Dermis blood vessel endothelial cell (primary cell): ENCODE measurements at places on chromosomes 4 and X. TPM values are rescaled to one million over a fixed set of nuclear protein-coding genes. Genes with fewer than 3 reads are reported as not detected.

Gene SPARCL1
- 158 and 779 TPM in 2 replicates for total RNA-seq

Gene SSX2B
- total RNA-seq = not detected in 2 replicates

Gene HERC5
- total RNA-seq = 6.7 and 9.7 TPM in 2 replicates

Gene POU3F4
- total RNA-seq = not detected in 2 replicates

Gene NKX1-1
- not detected in 2 replicates for total RNA-seq

Gene ODAPH
- total RNA-seq = not detected in 2 replicates

Gene ATP8A1
- total RNA-seq = 16.7 and 40.8 TPM in 2 replicates

Gene DCHS2
- 0.17 and 8.3 TPM in 2 replicates for total RNA-seq

Gene SLITRK2
- total RNA-seq = not detected in 2 replicates

Gene TKTL2
- not detected in 2 replicates for total RNA-seq

Gene CYSLTR1
- total RNA-seq = not detected in 2 replicates

Gene ADRA2C
- total RNA-seq = 0.17 TPM in 1 of 2 replicates, not detected in the other

Gene SUPT20HL2
- not detected in 2 replicates for total RNA-seq

Gene SCARB2
- 194 and 214 TPM in 2 replicates for total RNA-seq

Gene DSPP
- total RNA-seq = not detected in 2 replicates

Gene GSX2
- 0.33 TPM in 1 of 2 replicates, not detected in the other for total RNA-seq

Gene FREM3
- total RNA-seq = 0.42 and 0.51 TPM in 2 replicates

Gene AKAP14
- not detected in 2 replicates for total RNA-seq

Gene VAMP7
- total RNA-seq = 46.5 and 66.2 TPM in 2 replicates

Gene EGFL6
- not detected in 2 replicates for total RNA-seq

Gene RHOXF2B
- not detected in 2 replicates for total RNA-seq

Gene DHX15
- total RNA-seq = 161 and 222 TPM in 2 replicates

Gene SPIN2A
- 0.09 and 0.17 TPM in 2 replicates for total RNA-seq

Gene CCDC110
- 0.42 and 0.68 TPM in 2 replicates for total RNA-seq

Gene PPARGC1A
- total RNA-seq = 1.4 and 1.5 TPM in 2 replicates

Gene GLRB
- 17.5 and 25.0 TPM in 2 replicates for total RNA-seq

Gene SATL1
- total RNA-seq = not detected in 2 replicates

Gene TMPRSS11E
- total RNA-seq = not detected in 2 replicates

Gene LRRC66
- 0.14 and 0.17 TPM in 2 replicates for total RNA-seq

Gene SSX1
- not detected in 2 replicates for total RNA-seq

Gene ENAM
- not detected in 2 replicates for total RNA-seq

Gene HEPH
- 1.4 and 2.7 TPM in 2 replicates for total RNA-seq

Gene IL2
- not detected in 2 replicates for total RNA-seq

Gene ALAS2
- not detected in 2 replicates for total RNA-seq

Gene TEX11
- total RNA-seq = not detected in 2 replicates

Gene CHIC2
- 59.4 and 90.2 TPM in 2 replicates for total RNA-seq

Gene MAGED4
- 28.2 and 28.9 TPM in 2 replicates for total RNA-seq

Gene MAOA
- 149 and 161 TPM in 2 replicates for total RNA-seq

Gene FRG2
- not detected in 2 replicates for total RNA-seq

Gene ERCC6L
- 2.4 and 9.4 TPM in 2 replicates for total RNA-seq

Gene ATOH1
- not detected in 2 replicates for total RNA-seq

Gene FRAS1
- total RNA-seq = 0.85 and 1.7 TPM in 2 replicates

Gene BANK1
- total RNA-seq = 0.09 TPM in 1 of 2 replicates, not detected in the other

Gene NXF2B
- not detected in 2 replicates for total RNA-seq

Gene XAGE2
- not detected in 2 replicates for total RNA-seq

Gene SMARCAD1
- total RNA-seq = 45.9 and 53.6 TPM in 2 replicates

Gene ZGRF1
- total RNA-seq = 12.9 and 16.9 TPM in 2 replicates

Gene NSD2
- 66.0 and 102 TPM in 2 replicates for total RNA-seq

Gene IL1RAPL2
- total RNA-seq = not detected in 2 replicates

Gene H2BW2
- not detected in 2 replicates for total RNA-seq
